COLO829 (cell line): ENCODE measurements at places on chromosomes 1 and 21.

DNA sequence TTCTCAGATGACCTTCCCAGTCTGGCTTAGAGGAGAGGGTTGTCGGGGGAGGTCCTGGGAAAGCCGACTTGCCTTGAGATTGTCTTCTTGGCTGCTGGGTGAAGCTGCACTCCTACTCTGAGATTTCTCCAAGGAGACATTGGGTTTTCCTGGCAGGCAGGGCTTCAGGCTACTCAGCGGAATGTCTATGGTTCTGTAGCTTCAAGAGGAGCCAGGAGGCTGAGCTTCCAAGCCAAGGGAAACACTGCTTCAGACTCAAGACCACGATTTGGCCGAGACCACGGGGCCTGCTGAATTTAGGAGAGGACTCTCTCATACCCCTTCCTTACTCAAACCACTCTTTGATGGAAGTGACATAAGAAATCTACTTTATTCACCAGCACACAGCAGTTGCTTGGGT is 67.8 kb downstream of the NTMT2 start:
- DNase-seq = no peak

- DNase-seq = no peak
Observed at GRCh38 chr1:9589144-9589718, 520 bp downstream of the TMEM201 start.

DNA sequence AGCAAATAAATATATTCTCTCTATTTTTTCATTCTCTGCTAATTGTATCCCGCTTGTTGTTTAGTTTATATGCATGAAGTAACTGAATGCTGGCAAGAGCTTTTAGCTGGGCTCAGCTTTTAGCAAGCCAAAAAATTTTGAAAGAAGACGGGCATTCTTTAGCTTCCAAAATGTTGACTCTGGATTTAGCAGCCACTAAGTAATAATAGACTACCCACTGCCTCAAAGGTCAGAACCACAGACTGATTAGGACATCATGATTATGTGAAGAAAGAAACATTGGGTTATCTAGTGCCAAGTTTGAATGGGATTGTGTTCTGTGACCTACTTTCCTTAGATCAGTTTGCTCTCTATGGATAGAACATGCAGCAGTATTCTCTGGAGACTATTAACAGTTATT is 80.3 kb upstream of the DPH5 start:
- no peak for DNase-seq

GRCh38 chr1:174314433-174314832 is 133.3 kb upstream of the GPR52 start:
- DNase-seq = no peak

DNA sequence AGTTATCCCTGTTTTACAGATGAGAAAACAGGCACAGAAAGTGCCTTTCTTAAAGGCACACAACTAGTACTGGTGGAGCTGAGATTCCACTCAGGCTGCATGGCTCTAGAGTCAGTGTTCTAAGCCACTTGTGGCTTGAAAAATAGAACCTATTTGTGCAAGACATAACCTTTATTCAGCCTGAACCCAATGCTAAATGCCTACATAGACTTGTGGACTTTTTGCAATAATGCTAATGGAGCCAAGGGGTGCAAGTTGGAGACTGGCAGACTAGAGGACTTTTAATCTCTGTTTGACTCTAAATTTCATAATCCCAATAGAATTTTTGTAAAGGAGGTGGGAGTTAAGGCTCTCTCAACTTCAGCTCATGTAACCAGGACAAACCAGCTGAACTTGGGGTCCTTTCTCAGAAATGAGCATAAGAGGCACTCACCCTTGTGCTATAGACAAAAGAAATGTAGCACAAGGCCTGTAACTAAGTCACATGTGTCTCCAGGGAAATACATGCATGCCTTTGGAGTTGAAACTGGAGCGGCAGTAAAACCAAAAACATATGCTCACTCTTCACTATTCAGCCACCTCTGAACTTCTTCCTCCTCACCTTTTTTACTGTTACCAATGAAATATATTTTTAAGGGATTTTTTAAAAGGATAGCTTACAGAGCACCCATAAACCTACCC is 43.0 kb upstream of the AK4 start:
- DNase-seq = no peak

- no peak for DNase-seq
Observed at GRCh38 chr1:208709981-208710380, 465.8 kb upstream of the PLXNA2 start.

- no peak for DNase-seq
Observed at GRCh38 chr1:24275510-24275909, 43.6 kb upstream of the GRHL3 start.

DNA sequence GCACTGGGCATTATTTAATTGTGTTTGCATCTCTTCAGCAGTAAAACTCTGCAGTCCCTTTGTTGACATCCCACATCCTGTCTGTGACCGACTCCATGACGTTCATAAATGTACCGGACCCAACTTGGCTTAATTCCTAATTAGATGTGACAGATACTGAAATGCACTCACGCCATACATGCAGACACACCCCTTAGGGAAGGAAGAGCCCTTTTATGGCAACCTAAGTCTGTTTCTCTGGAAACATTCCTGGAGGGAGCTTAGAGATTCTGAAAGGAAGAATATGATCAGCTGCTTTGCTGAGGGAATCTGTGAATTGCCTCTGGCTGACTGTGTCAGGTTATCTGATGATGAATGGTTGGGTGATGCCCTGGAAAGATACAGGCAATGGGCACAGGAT is 33.4 kb downstream of the ADAMTS5 start:
- DNase-seq = peak; percentile 10

- no peak for DNase-seq
Observed at GRCh38 chr1:25711555-25712298, 88.3 kb upstream of the SELENON start.

GRCh38 chr1:9901148-9902059 is 8.7 kb downstream of the CTNNBIP1 start:
- DNase-seq = no peak

GRCh38 chr1:45512641-45513054 is 9.0 kb downstream of the PRDX1 start:
- DNase-seq = peak; percentile 26
